ENCODE measurements at places on chromosomes 5 and 9. TPM values are rescaled to one million over a fixed set of nuclear protein-coding genes. Genes with fewer than 3 reads are reported as not detected.

KCNMB1 gene
- 2.7 TPM for polyA plus RNA-seq

DNA sequence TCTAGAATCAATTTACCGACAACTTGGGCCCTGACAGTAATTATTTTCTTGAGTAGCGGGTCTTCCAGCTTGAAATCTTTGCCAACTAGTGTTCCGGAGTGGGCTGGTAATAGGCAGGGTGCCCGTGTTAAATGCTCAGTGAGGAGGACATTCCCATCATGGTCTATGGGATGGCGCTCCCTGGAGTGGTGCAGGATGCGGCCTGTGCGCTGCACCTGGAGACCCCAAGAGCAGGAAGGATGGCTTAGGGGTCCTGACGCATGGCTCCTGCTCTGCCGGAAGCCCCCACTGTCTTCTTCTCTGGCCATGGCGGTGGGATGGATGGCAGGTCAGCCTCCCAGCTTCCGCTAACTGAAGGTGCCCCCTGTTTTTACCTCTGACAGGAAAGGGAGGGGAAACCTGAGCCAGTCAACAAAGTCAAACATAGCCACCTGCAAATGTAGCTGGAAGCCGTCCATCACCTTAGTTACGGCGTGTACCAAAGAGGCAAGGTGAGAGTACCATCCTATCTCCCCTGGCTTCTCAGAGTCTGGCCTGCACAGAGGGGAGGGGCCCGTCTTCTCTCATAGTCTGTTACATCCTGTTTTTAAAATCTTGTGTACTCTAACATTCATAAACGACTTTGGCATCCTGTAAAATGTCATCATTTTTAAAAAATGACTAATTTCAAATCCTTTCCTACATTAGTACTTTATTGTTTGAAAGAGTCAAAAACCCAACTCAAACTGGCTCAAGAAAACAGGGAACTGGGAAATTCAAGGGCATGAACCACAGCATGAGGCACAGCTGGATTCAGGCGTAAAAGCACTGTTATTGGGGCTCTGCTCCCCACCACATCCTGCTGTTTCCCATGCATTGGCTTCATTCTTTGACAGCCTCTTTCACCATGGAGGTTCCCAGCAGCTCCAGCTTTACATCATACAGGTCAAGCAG is 28.5 kb upstream of the UNC5A start:
- no peak for DNase-seq

LIFR gene
- 27.2 TPM for polyA plus RNA-seq

- no peak for DNase-seq
Measured at GRCh38 chr5:35660451-35660850, 42.8 kb downstream of the SPEF2 start.

- no peak for DNase-seq
Measured at GRCh38 chr5:11182441-11183080, 421.5 kb upstream of the DAP start.

DNA sequence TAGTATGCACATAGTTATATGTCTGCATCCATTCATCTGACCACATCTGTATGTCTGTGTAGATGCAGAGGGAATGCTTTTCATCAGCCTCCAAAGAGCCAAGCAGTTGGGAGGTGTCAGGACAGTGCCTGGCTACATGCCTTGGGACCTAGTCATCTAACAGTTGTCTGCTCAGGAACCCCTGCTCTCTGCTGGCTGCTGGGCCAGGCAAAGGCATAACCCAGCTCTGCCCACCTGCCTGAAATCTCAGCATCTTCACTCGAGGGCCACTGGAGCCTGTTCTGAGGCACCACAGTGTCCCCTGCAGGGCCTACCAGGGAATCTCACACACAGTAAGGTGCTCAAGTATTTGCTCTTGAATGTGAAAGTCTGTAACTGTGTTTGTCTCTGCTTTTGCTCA is 3.7 kb downstream of the C9orf50 start:
- DNase-seq: no peak

All from heart right ventricle (tissue), 16 donors.